ENCODE measurements at places on chromosomes 6 and 20.

DNA sequence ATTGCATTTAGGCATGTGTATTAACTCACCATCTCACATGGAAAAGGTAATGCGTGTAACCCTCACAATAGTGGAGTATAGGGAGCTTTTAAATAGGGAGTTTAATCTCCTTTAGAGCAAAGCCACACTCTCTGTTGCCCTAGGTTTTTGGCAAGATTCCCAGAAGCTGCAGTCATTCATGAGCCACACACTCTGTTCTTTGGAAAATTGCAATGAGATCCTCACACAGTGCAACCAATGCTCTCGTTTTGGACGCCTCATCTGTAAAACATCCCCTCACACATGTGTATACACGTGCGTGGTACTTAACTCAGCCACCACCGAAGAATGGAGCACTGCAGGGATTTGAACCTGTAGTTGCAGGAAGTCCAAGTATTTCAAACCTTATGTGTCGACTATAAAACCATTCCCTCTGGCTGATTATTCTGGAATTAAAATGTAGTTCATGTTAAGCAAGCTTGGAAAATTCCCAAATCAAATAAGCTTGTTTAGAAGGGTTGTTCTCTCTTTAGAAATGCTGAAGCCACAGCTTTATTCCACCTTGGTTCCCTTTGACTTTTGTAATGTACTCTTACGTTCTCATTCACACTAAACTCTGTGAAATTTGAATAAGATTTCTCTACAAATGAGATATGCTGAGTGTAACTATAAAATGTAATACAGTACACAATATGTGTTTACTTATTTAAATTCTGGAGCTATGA, 489.8 kb upstream of the MANEA start:
- no peak for DNase-seq

DNA sequence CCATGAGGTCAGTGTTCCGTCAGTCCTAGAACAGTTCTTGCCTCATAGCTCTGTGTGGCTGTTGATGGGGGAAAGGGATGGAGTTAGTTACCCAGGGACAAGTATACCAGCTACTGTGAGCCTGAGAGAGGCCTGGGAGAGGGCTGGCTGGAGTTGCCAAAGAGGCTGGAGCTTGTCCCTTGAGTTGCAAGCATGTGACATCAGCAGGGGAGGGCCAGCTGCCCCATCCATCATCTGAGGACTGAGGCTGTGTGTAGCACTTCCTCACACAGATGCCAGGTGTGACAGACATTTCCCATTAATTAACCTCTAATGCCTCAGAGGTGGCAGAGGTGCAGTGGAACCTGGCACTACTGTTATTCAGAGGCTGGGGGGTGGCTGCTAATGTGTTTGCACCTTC, 131.6 kb downstream of the PHACTR3 start:
- DNase-seq = no peak

- no peak for DNase-seq
Observed at GRCh38 chr6:1385129-1386037, 4.0 kb upstream of the FOXF2 start.

GRCh38 chr6:47674673-47675072, 23.7 kb upstream of the ADGRF4 start:
- DNase-seq = no peak

GRCh38 chr20:63771046-63771707, 31.6 kb downstream of the SLC2A4RG start:
- no peak for DNase-seq

DNA sequence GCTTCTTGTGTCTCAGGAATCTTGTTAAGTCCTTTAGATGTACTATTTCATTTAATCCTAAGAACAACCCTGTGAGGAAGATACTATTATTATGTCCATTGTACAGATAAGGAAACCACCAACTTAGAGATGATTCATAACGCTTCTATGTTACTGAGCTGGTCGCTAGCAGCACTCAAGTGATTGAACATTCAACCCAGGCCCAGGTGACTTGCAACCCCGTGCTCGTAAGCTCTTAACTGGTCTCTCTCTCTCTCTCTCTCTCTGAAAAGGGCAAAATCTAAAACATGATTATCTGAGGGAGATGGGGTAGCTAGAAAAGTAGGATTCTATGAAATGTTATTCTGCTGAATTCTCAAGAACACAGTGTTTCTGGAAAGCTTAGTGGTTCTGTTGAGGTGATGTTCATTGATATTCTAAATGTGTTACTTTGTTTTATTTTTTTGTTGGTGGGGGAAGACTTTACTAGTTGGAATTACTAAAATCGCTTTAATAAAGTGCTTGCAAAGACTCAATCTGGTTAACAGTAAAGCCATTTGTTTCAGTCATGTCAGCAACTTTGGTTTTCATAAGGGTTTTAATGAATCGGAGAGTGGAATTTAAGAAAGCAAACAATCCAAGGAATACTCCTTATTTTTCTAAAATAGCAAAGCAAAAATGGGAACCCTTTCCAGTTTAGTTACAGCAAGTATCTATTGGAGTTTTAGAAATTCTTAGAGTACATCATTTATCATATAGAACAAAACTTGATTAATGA, 265.0 kb upstream of the TAB2 start:
- DNase-seq = no peak

- DNase-seq = no peak
Observed at GRCh38 chr6:119501798-119502483, 152.4 kb upstream of the MAN1A1 start.

DNA sequence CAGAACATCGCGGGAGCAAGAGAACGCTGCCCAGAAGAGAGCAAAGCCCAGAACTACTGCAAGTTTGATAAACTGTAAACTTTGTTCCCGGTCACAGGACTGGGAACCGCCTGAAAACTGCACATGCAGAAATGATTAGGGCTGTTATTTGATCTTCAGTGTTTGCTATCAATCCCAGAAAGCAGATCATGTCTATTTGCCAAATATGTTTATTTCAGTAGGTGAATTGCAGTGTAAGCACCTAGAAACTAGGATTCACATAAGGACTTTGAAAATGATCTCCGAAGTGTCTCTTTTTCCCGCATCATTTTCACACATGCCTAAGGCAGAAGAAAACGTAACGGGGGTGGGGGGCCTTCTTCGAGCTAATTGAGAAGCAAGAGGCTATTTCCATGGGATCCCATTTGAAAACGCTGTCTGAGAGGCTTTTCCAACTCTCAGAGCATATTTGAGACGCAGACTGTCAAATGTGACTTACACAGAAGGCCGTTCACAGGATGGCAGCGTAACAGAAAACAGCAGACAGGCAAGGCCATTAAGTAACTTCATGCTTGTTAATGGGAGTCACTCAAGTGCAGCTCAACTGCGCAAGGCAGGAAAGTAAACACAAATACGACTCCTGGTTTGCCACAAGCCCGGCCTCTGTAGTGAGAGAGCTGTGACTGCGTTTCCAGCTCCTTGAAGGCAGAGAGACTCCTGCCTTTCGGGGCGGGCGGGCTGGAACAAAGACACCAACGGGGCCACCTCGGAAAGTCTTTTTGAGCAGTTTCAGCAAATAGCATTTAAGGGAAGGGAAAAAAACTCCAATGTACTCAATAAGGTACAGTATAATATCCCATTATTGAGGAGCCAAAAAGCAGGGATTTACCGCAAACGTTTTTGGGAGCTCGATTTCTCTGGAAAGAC, 144.7 kb upstream of the ZNF217 start:
- DNase-seq = peak; percentile 56

GRCh38 chr6:161630674-161631073, 356.8 kb upstream of the AGPAT4 start:
- DNase-seq = no peak

DNA sequence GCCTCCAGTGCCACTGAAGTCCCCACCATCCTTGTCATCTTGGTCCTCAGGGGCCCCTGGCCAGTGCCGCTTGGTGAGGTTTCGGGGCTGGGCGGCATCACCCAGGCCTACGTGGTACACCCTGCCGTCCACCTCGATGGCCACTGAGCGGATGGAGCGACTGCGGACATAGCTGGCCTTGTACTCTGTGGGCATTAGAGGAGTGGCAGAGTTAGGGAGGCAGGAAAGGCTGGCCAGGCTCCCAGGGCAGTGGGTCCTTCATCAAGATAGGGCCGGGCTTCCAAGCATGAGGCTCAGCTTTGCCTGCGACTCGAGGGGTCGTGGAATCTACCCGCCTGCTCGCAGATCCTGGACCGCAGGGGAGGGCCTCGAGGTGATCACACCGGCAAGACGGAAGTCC, 119.0 kb downstream of the SULF2 start:
- no peak for DNase-seq

GRCh38 chr6:32819729-32820128, 2.9 kb upstream of the HLA-DOB start:
- no peak for DNase-seq

GRCh38 chr6:946546-946945, 253.6 kb upstream of the EXOC2 start:
- DNase-seq = no peak

DNA sequence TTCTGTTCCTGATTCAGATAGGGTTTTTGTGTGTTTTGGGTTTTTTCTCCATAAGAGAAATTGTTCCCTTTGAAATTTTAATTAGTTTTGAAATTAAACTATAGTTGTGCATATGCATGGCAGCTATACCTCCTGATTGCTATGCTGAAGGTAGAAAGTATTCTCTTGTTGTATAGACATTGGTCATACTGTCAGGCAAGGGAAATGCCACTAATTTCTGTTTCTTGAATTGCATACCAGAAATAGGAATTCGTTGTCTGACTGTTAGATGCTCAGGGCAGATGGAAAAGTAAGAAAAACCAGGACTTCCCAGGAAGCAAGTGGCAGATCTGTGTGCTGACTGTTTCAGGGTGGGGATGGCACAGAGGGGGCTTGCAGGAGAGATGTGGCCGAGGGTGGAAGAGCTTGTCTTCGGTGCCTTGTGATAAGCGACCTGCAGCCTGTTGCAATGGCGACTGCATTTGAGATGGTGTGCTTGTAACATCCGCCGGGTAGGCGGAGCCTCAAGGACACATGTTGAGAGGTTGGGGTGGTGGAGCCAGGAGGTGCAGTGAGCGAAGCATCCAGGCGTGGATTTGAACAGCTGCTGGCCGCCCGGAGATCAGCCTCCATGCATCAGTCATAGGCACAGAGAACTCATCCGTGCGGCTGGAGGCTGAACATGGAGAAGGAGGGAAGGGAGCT, 42.8 kb downstream of the RREB1 start:
- DNase-seq = no peak

GRCh38 chr6:29483186-29483585, 4.6 kb downstream of the MAS1L start:
- DNase-seq = no peak

- no peak for DNase-seq
Observed at GRCh38 chr6:33845031-33845745, 41.4 kb upstream of the MLN start.

GRCh38 chr6:155432293-155432692, 23.3 kb downstream of the NOX3 start:
- no peak for DNase-seq

GRCh38 chr6:150380256-150380655, 11.4 kb downstream of the IYD start:
- no peak for DNase-seq

GRCh38 chr6:100433726-100434435, 30.8 kb downstream of the SIM1 start:
- DNase-seq = no peak

GRCh38 chr20:22282696-22283095, 301.7 kb downstream of the FOXA2 start:
- no peak for DNase-seq

- no peak for DNase-seq
Observed at GRCh38 chr20:16061351-16061750, 511.9 kb downstream of the KIF16B start.

DNA sequence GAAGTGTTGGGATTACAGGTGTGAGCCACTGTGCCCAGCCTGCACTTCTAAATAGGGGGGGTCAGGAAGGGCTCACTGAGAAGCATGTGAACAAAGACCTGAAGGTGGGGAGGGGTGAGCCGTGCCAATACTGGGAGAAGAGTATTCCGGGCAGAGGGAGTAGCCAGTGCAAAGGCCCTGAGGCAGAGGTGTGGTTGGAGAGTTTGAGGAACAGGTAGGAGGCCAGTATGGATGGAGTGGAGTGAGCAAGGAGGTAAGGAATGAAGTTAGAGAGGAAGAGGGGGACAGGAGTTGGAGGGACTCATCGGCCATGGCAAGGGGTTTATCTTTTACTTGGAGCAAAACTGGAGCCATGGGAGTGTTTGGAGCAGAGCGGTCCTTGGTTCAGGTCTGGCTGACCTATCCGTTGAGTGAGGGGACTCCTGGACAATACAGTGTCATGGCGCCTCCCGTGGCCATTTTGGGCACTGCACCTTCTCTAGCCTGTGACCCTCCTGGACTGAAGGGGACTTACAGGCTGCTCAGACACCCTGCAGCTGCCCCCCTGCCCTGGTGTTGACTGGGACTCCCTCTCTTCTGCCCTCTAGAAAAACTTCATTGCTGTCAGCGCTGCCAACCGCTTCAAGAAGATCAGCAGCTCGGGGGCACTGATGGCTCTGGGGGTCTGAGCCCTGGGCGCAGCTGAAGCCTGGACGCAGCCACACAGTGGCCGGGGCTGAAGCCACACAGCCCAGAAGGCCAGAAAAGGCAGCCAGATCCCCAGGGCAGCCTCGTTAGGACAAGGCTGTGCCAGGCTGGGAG, 12.1 kb downstream of the FOXS1 start:
- peak; percentile 94 for DNase-seq

DNA sequence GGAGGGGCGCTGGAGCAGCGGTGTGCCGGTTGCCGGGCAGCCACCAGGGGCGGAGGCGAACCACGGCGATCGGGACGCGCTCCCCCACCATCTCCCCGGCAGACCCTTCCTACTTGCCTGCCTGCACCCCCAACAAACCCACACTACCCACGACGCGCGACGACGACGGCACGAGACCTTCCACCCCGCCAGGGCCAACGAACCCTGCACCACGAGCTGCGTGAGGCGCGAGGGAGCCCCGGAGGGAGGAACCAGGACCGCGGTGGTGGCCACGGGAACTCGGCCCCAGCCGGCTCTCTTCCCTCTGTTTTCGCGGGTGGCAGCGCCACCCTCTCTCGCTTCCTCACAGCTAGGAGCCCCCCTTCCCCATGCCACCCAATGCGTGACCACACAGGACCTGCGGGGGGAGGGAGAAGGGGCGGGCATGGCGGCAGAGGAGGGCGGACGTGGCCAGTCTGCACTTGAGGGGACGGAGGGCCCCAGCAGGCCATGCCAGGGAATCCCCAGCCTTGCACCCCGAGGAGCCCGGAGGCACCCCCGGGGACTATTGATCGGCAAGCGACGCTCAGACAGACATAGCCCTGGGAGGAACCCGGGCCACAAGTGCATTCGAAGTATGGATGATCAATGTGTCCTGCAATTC, 1516.4 kb upstream of the DEFB115 start:
- no peak for DNase-seq

- DNase-seq = no peak
Observed at GRCh38 chr6:137248702-137249101, 29.5 kb upstream of the IFNGR1 start.

- DNase-seq = no peak
Observed at GRCh38 chr6:167782698-167783517, 43.8 kb upstream of the AFDN start.
